ENCODE measurements at places on chromosomes 1 and 21.

GRCh38 chr1:48206371-48206770, 16.1 kb upstream of the SLC5A9 start:
- no peak for DNase-seq

DNA sequence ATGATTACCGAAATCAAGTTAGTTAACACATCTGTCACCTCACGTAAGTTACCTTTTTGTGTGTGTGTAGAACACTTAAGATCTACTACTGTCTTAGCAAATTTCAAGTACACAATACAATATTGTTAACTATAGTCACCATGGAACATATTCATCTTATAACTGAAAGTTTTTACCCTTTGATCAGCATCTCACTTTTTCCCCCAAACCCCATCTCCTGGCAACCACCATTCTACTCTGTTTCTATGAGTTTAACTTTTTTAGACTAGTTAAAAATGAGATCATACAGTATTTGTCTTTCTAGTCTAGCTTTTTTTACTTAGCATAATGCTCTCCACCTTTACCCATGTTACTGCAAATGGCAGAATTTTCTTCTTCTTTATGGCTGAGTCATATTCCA, 124.7 kb downstream of the RABGAP1L start:
- DNase-seq = no peak

DNA sequence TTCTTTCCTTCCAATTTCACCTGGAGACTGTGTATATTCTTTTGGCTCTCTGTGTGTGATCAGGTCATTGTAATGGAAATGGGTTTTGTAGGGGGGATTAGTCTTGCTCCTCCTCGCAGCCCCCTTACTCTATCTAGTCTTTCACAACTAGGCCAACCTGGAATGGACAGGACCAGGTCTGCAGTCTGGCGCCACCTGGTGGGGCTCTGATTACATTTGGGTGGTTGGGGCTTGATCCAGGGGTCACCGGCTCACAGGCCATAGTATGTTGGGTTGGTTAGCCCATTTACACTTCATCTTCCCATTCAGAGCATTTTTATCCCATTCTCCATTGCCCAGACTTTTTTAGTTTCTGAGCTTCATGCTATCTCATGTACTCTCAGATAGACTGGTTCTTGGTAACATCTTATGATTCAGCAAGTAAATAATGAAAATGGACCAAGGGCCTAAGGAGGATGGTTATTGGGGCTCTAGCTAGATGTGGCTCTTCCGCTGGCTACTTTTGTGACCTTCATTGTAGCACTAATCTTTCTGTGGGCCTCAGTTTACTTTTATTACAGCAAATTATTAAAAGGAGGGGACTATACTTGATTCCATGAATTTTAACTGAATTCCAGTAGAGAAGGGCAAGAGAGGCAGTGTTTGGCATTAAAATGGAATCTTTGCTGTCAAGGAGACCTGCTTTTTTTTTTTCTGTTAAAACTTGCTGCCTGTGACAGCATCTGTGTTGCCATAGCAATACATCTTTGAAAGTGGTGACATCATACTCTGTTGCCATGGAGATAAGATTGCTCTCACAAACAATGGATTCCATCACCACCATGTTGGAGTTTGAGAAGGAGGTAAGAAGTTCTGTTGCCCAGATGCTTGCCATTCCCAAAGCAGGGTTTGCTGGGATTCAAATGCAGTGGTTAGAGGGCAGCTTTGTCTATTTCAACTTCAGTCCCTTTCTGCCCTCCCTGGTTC, 150.1 kb downstream of the PLXNA2 start:
- DNase-seq = no peak

DNA sequence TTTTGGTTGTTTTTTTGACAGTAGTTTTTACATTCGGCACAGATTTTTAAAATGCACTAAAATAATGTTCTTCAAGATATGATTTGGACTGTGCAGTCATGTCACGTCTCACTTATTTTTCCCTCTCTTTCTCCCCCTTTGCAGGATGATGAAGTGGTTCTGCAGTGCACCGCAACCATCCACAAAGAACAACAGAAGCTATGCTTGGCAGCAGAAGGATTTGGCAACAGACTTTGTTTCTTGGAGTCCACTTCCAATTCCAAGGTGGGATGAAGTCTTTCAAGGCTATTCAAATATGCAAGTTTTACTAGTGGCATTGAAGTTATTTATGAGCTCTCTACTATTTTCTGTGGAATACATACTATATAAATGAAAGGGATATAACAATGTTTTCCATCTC, 228.4 kb downstream of the RYR2 start:
- DNase-seq = no peak

DNA sequence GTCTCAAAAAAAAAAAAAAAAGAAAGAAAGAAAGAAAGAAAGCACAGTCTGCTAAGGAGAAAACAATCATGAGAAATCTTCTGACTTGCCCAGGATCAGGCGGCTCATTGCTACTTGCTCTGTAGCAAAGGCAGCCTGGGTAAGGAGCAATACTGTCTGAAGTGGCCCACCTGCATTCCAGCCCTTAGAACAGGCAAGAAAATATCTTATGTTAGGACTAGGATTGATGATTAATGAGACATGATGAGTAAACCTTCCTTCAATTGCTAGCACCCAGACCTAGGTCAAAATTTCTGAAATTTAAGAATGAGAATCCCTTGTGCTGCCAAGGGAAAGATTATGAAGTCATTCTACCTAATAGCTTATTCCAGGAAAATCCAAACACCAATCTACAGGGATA, 140.8 kb downstream of the DSCAM start:
- no peak for DNase-seq

DNA sequence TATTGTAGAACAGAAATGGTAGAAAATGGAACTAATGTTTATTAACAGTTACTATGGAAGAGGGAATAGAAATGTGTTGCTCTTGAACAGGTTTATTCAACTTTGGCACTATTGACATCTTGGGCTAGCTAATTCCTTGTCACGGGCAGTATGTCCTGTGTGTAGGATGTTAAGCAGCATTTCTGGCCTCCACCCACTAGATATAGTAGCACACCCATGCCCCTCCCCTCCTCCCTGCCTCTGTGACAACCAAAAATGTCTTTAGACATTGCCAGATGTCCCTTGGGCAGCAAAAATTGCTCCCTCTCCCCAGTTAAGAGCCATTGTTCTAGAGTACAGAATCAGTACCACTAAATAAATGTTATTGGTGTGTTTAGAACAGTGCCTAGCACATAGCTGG, 91.4 kb upstream of the TPTE start:
- DNase-seq = no peak

DNA sequence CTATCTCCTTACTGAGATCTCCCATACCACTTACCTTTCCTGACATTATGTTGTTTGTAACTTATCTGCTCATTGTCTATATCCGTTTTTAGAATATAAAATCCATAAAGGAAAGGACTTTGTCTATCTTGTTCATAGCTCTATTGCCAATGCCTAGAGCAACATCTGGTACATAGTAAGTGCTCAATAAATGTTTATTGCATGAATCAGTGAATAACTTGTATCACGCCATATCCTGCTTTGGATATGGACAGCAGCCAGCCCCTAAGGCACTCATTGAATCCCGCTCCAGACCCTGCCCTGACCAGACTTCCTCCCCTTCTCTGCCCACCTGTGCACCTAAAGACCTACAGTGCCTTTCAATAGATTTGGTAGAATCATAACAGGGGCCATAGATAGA, 298.1 kb upstream of the PLXNA2 start:
- no peak for DNase-seq

- no peak for DNase-seq
Observed at GRCh38 chr1:220918285-220918951, 39.2 kb downstream of the HLX start.

DNA sequence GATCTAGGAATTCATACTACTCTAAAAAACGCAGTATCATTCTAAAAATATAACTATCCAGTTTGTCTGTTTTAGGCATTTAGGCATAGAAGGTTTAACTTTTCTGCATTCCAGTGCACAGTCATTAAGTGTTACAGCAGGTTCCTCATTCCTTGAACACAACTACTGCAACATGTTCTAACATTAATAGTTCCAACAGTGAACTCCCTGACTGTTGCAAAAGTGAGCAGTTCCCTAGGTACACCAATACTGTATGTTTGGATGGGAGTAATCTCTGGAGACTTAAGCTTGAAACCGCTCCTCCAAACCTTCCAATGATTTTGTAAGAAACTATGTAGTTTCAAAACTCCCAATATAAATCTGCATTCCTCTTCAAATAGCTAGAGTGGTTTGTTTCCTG, 46.2 kb downstream of the UCHL5 start:
- DNase-seq = no peak

DNA sequence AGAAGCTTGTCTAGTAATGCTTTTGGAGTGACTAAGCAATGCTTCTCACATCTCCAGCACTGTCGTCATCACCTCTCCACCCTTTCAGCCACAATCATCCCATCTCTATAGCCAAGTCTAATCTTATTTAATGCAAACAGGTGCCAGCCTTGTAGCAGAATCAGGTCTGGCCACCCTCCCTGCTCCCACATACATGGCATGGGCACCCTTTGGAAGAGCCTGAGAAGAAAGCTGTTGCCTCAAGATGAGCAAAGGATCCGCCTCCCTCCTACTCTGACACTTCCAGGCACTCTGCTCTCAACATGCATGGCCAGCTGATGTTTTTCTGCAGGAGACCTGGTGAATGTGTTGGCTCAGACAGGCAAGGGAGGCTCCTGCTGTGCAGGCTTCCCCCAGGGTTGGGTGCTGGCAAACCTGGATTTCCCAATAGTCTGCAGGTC, 113.1 kb upstream of the GRIK3 start:
- DNase-seq = no peak
